RPMI8226 (cell line): ENCODE measurements at places on chromosomes 16 and 17.

DNA sequence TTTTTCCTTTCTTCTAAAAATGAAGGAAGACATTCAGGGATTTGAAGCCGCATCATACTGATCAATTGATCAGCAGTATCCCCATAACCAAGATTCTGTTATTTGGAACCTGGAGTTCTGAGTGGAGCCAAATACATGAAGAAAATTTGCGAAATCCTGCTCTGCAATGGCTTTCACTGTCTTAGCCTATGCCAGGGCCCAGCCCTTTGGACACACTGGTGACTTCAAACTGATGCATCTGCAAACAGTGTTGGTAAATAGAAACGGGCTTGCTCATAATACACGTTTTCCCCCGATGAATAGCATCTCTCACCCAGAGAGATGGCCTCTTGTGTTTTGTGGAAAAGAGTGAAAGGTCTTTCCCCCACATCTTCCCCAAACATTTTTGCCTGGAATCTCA is 87.6 kb upstream of the TOX3 start:
- DNase-seq = no peak

DNA sequence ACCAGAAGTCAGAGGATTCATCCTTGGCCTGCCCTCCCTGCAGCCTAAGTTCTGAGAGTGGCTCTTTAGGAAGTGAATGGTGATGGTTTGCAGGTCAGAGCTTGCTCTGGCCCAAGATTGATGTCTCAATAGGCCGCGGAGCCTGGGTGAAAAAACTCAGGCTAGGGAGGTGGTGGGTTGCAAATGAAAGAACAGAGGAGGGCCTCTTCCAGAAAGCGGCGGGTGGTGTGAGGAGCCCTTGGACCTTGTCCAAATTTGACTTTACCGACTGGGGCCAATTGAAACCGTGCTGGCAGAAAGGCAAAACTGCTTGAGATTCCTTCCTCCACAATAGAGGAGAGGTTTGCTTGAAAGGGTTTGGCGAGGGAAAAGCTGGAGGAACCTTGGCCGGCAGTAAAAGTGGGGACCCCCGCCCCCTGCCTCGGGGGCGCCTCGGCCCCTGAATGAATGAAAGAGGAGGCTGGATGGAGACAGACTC is 331.3 kb downstream of the SEC14L1 start:
- DNase-seq = peak; percentile 79

DNA sequence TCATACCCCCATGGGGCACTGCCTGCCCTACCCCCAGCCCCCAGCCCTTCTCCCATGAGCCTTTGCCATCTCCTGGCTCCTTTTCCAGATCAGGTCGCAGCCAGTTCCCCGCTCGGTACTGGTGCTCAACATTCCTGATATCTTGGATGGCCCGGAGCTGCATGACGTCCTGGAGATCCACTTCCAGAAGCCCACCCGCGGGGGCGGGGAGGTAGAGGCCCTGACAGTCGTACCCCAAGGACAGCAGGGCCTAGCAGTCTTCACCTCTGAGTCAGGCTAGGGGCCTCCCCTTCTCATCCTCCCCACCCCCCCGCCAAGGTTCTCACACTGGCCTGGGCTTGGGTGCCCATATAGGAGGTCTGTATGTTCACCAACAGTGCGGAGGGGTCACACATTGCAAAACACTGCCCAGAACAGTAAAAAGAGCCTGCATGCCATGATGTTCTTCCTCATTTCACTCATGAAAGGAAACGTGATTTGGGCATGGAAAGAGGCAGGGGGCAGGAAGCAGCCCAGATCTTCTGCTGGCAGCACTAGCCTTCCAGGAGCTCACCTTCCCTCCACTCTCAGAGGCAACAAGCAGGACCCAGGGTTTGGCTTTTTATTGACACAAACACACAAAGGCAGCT is 7.5 kb downstream of the IFI35 start:
- DNase-seq = no peak

GRCh38 chr16:28985211-28986041 is 574 bp downstream of the LAT start:
- DNase-seq = no peak

DNA sequence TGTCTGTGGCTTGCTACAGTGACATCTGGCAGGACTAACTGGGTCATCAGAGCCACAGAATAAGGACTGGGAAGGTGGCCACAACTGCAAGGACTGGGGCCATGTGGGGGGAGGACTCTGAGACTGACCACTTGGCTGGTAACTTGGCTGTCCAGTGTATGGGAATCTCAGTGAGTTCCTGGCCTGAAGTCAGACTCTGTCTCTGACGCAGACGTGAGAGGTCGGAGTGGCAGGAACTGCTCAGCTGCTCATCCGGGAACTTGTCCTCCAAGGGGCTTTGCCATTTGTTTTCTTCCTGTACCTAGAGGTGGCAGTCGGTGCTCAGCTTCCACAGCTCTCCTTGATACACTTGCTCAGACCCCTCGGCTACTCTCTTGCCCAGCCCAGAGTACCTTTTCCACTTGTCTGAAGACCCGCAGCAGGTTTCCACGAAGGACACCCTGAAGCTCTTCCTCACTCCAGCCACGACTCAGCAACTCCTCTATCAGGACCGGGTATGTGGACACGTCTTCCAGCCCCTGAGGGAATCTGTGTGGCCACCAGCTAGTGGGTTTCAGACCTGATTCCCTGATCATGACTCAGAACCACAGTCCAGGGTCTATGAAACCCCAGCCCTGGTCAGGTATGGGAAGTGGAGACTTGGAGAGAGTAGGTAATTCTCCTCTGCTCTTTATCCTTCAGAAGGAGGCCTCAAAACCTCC is 7.3 kb upstream of the DPEP3 start:
- DNase-seq = no peak

DNA sequence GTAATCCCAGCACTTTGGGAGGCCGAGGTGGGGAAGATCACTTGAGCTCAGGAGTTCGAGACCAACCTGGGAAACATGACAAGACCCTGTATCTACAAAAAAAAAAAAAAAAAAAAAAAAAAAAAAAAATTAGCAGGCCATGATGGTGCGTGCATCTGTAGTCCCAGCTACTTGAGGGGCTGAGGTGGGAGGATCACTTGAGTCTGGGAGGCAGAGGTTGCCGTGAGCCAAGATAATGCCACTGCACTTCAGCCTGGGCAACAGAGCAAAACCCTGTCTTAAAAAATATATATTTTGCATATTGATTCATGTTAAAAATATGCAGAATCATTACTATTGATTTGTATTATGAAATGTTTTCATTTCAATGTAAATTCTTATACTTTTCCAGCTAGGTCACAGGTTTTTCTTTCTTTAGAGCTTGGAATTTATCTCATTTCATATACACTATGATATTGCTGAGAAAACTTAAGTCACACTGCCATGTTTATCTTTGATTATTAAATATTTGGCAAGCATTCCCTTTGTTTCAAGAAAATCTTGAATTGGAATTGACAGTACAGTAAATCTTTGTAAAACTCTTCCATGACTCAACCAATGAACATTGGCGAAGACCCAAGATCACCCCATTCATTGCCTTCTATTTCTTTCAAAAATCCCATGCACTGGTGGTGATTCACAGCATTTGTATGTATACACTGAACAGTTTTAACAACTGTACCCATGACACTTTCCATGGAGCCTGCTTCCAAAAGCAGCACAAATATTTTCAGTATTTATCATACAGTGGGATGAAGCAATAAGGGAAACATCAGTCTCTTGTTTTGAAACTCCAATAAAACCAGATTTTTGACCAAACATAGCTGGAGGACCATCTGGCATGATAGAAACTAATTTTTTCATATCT is 83.5 kb upstream of the TNRC6A start:
- no peak for DNase-seq

GRCh38 chr16:71780521-71781089 is 28.0 kb downstream of the AP1G1 start:
- DNase-seq = no peak

DNA sequence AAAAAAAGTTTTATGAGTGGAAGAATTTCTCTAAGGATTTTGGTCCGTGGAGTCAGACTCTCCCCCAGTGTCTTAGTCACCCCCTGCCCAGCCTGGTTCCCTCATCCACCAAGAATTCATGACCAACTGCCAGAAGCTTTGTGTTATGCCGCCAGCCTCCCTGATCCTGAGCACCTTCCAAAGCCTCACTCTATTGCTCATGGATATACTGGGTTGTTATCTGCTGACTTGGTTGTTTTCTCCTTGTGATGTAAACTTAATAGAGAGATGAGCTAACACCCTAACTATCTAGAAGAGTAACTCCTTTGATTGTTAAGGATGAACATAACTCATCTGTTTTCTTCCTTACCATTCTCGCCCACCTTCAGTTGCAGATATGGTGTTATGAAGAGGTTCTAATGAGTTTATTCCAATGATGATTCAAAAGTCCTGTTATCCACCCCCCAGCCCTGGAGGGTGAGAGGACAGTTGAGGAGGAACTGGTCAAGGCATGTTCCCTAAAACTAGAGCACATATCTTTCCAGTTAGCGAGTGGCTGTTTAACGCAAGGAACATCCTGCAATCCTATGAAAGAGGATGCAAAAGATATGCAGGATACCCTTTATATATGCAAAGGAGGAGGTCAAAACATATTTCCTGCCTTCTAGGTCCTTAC is 1.5 kb upstream of the PSMD3 start:
- no peak for DNase-seq

DNA sequence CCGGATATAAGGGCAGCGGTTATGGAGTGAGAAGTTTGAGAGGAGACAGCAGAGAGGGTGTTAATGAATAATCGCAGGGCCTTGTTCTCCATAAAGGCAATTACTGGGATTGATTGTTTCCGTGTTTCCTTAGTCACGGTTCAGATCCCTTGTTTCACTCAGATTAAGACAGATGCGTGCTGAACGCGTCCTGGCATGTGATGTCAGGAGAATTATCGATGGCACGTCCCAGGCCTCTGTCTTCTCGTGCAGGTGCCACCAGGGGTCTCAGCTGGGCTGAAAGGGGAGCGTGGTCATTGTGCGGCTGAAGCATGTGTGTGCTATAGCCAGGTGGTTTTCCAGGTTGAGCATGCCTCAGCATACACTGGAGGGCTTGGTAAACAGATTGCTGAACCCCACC is 142.4 kb upstream of the NOL11 start:
- no peak for DNase-seq

DNA sequence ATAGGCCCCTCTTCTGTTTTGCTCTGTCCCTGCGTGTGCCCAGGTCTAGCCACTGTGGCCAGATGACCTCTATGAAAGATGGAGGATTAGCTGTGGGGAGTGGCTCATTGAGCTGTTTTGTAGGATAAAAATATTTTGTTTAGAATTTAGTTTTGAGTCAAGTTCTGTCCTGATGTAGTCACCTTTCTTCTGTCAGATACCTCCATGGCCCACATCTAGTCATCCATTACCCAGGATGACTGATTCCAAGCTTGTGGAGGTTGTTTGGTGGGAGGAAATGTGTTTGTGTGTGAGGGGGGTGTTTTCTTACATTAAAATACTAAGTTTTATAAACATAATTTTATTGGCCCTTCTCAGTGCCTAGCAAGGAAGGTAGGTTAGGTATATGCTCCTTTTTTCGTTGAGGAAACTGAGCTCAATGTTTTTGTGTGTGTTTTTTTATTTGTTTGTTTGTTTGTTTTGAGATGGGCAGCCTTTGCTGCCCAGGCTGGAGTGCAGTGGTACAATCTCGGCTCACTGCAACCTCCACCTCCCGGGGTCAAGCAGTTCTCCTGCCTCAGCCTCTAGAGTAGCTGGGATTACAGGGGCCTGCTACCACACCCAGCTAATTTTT is 16.3 kb downstream of the SNX11 start:
- DNase-seq = no peak

GRCh38 chr17:8056232-8056975 is 17.5 kb downstream of the ALOX15B start:
- DNase-seq = no peak

GRCh38 chr17:76943781-76944213 is 75.6 kb downstream of the MGAT5B start:
- no peak for DNase-seq

DNA sequence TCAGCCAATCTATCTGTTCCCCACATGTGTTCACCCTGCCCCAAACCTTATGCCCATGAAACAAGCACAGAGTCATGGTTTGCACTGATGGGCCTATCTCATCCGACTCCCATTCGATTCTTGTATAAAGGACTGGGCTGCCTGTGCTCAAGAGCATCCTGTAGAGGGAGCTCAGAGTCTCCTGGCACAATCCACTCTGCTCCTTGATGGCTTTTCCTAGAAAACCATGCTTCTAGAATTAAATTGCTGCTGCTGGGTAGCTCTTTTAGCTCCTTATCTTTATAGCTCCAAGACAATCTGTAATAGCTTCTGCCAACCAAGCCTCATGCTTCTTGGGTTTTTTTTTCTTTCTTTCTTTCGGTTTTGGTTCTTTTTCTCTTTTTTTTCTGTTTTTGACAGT is 9.7 kb downstream of the ZNF19 start:
- DNase-seq = no peak

GRCh38 chr17:31462261-31462660 is 70.8 kb downstream of the RAB11FIP4 start:
- no peak for DNase-seq

GRCh38 chr16:4594433-4595410 is 20.0 kb downstream of the UBALD1 start:
- DNase-seq = no peak

- DNase-seq = no peak
Measured at GRCh38 chr16:77744141-77744540, 21.8 kb downstream of the NUDT7 start.

GRCh38 chr16:87288753-87289362 is 28.3 kb downstream of the C16orf95 start:
- no peak for DNase-seq

DNA sequence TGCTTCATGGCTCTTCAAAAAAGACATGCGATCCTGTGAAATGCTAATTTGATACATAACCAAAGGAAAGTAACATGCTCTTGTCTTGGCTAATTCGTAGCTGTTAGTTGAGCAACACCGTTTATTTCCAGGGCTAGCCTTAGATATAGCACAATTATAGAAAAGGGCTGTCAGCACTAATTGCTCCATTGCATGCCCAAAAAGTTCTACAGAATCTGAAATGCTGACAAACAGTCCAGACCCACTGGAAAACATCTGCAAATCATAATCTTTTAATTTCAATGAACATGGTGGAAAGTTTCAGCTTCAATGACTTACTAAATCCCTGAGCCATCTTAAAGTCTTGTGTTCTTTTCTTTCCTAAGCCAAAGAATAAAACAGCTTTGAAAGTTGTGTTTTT is 42.9 kb upstream of the NUDT7 start:
- DNase-seq = no peak

GRCh38 chr17:68790931-68791330 is 164.3 kb downstream of the ABCA8 start:
- DNase-seq = no peak

GRCh38 chr17:65181237-65182061 is 44.3 kb downstream of the RGS9 start:
- DNase-seq = no peak

DNA sequence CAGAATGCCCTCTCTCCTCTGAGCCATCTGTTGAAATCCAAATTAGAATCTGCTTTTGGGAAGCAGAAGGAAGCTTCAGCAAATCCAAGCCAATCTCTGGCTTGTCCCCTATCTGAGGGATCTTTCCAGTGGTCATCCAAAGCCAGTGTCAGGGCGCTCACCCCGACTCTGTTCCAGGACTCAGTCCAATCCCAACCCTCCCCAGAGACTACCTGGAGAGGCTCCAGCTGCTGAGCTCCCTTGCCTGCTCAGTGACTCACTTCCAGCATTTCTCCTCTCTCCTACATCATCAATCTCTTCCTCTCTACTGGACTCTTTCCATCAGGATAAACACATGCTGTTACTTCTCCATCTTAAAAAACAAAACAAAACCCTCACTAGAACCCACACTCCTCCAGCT is 2.4 kb downstream of the MATCAP1 start:
- DNase-seq = no peak
